ENCODE measurements at places on chromosomes 2 and 18.

DNA sequence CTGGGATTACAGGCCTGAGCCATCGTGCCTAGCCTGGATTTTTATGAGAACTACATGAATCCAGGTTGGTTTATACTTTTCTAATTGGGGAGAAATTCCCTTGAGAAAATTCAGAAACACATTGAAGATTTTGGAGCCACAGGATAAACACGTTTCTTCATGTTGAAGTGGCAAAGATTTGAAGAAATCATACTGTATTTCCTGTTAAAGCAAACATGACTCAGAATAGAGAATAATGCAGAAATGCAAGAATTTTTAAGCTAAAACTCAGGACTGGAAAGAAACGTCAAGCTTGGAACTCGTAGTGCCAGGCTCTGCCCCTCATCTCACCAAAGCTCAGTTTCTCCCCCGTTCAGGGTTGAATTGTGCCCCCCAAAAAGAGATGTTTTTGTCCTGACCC, 32.1 kb upstream of the TAF1B start:
- no peak for DNase-seq

DNA sequence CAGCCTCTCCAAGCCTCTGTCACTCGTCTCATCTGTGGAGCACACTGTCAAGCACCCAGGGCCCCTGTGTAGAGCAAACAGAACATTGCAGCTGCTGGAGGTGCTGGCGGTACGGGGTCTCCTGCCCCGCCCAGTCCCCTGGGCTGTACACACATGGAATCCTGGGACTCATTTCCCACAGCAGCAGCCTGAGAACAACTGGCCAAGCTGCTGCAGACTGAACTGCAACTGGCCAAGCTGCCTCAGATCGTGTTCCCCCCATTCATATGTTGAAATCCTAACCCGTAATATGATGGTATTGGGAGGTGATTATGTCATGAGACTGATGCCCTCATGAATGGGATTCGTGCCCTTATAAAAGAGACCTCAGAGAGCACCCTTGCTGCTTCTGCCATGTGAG, 130.5 kb downstream of the NCK2 start:
- DNase-seq, result no peak

GRCh38 chr2:156430980-156431358, 5.2 kb upstream of the GPD2 start:
- DNase-seq, result no peak

GRCh38 chr2:62464221-62465007, 41.6 kb downstream of the TMEM17 start:
- no peak for DNase-seq

DNA sequence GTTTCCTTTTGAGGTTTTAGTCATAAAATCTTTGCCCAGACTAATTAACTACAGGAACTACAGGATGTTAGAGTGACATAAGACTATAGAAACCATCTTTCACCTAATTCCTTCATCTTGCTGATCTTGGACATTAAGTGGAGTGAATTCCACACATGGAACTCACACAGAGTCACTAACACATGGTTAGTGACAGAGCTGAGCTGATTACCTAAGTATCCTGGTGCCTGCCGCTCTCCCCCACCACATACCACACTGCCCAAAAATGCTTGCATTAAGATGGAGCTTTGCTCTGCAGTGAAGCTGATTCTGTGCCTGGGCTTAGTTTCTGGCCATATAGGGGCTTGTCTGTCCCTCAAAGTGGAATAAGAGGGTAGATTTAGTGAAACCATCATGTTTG, 332.9 kb upstream of the NT5C1B start:
- DNase-seq, result no peak

- no peak for DNase-seq
Observed at GRCh38 chr2:197558393-197558792, 42.5 kb downstream of the MOB4 start.

DNA sequence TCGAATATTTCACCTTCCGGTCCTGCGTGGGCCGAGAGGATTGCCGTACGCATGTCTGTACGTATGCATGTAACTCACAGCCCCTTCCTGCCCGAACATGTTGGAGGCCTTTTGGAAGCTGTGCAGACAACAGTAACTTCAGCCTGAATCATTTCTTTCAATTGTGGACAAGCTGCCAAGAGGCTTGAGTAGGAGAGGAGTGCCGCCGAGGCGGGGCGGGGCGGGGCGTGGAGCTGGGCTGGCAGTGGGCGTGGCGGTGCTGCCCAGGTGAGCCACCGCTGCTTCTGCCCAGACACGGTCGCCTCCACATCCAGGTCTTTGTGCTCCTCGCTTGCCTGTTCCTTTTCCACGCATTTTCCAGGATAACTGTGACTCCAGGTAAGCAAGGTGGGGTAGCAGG, at the start of gene SERPINB5:
SERPINB5 (plus strand) TSS at position 291 of the 400 bp plus-strand sequence. CDS start 7,471 bp downstream, outside the sequence.
- no peak for DNase-seq
